GM12865 (cell line): ENCODE measurements at places on chromosomes 5 and 9.

DNA sequence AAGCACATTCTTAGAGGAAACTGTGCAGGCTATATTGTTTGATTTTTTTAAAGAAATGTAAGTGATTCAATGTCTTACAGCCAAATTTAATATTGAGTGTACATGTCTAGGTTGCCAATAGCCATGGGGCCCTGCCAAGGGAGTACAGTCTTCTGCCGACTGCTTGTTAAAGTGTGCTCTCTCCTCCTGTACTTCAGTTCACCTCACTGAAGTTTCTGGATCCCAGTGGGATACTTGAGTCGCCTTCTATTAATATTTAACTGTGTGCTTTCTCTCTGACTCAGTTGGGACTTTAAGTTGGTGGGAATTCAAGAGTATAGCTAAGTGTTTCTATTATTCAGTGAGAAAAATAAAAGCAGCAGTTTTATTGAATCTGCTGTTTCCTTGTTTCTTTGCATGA, 44.5 kb upstream of the C5orf47 start:
- no peak for DNase-seq

GRCh38 chr5:141647851-141648250, 3.4 kb downstream of the FCHSD1 start:
- no peak for DNase-seq

DNA sequence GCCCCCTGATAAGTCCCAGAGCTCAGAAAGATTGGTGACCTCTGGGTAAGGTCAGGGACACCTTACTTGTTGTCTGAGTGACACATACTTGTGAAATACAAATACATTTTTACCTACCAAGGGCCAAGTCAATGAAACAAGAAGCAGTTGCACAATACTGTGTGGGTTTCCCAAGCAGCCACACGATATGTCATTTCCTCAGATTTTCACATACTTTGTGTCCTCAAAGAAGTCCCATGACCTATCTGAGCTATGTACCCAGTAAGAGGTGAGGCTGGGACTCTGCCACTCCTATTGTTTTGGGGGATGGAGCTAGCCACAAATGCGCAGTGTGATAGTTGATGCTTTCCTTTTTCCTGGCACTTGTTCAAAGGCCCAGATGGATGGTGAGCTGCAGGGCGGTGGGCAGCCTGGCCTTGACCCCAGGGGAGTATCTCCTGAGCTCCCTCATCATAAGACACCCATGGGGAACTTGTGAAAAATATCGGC, 4.8 kb upstream of the SLC25A51 start:
- no peak for DNase-seq

DNA sequence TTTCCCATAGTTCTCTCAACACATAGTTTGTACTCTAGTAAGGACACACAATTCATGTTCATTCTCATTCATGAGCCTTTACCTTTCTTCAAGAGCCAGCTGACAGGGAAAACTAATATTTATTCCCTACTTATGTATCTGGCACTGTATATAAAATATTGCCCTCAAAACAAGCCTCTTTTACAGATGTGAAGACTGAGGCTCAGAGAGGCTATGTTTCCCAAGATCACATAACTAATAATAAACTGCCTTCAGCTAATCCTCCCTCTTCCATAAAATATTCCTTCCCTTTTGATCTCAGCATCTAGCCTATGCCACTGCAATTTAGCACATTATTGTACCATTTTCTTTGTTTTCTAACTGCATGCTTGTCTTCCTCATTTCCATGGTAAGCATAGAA, 18.2 kb downstream of the ALDOB start:
- no peak for DNase-seq

GRCh38 chr5:138752951-138753793, at the start of gene CTNNA1:
CTNNA1 (plus strand) TSS chr5:138753425; CDS start chr5:138781925, 28,500 bp downstream.
- DNase-seq, result peak; percentile 78

DNA sequence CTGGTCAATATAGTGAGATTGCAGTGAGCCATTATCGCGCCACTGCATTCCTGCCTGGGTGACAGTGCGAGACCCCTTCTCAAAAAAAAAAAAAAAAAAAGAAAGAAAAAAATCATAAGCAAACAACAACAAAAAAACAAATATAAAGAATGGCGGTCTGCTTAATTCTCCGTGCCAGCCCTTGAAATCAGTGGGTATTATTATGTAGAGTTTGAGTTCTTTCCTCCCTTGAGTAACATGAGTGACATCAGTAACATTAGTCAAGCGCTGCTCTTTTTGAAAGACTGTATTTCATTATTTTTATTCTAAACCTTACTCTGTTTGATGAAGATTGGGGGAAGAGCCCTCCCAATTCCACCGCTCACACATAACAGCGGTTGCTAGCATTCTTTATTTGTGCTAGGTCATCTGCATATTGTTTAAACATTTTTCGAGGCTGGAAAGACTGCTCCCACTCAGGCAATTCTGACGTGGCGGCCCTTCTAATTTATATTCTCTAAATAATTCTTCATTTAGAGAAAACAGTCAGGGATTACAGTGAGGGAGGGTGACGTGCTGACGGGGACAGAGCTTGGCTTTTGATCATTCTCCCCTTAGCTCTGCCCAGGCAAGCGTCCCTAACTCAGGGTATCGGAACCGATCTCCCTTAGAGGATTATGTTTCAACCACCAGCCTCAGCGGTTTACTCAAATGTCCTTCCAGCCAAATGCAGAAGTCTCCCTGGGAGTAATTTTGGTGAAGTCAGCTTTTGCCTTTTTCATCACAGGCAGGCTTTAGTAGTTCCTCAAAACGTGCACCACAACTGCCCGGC, 860 bp upstream of the MARCHF6 start:
- DNase-seq, result no peak

- DNase-seq, result no peak
Observed at GRCh38 chr9:102974530-102974929, 20.6 kb upstream of the CYLC2 start.

DNA sequence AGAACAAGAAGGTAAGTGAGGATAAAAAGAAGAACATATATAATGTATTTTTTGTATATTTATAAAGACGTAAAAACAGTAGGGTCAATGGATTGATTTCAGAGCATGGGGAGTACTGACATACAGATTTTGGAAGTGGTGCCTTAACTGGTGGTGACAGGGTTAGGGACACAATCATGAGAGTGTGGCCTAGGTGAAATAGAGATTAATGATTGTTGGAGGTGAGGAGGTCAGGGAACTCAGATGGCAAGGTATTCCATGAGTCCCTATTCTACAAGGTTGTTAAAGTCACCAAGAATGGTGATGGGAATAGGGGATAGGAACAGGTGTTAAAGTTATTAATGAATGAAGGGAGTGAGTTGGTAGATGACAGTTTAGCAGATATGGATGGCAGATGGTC, 210.8 kb downstream of the SEMA6A start:
- DNase-seq, result no peak

DNA sequence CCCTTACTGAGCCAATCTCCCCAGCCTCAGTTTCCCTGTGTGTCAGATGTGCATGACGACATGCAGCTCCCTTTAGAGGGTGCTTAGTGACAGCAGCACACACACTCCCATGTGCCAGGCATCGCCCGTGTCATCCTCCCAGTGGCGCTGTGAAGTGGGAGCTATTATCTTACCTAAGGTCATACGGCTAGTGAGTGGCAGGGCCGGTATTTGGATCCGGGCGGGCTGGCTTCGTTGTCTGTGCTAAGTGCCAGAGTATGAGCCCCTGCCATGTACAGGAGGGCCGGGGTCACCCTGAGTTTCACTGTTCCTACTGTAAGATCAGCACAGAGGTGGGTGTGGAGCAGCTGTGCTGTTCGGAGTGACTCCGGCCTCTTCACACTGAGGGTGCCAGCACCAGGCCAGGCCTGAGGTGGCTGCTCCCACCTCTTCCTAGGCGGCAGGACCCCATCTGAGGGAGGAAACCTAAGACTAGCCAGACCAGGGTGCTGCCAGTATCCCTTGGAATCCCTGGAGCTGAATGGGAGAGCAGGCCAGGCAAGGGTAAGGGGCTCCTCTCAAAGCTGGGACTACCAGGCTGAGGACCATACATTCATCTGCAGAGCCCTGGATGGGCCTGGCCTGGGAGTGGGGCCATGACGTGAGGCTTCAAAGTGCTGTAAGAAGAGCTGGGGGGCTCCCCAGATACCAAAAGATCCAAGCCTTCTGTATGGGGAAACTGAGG, 22.5 kb downstream of the AQP7 start:
- no peak for DNase-seq

DNA sequence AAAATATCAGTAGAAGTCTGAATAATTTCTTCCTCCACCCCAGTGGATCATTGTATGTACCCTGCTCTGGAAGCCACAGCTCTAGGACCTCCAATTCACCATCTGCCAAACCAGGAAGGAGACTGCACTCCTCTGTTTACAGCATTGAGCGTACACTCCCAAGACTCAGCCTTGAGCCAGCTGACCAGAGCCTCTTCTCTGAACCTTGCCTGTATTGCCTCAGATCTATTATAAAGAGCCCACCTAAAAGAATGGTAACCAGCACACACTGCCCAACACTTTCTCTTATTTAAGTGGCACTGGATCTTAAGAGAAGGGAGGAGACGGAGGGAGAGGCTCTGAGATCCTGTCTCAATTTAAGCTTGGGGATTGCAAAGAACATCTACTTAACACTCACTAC, 217.8 kb upstream of the RASEF start:
- no peak for DNase-seq

DNA sequence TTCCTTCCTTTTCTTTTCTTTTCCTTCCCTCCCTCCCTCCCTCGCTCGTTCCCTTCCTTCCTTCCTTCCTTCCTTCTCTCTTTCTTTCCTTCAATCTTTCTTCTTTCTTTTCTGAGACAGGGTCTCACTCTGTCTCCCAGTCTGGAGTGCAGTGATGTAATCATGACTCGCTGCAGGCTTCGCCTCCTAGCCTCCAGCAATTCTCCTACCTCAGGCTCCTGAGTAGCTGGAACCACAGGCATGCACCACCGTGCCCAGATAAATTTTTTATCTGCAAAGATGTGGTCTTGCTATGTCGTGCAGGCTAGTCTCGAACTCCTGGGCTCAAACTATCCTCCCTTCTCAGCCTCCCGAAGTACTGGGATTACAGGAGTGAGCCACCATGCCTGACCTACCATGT, 81.4 kb downstream of the SPATA31C2 start:
- DNase-seq, result no peak

DNA sequence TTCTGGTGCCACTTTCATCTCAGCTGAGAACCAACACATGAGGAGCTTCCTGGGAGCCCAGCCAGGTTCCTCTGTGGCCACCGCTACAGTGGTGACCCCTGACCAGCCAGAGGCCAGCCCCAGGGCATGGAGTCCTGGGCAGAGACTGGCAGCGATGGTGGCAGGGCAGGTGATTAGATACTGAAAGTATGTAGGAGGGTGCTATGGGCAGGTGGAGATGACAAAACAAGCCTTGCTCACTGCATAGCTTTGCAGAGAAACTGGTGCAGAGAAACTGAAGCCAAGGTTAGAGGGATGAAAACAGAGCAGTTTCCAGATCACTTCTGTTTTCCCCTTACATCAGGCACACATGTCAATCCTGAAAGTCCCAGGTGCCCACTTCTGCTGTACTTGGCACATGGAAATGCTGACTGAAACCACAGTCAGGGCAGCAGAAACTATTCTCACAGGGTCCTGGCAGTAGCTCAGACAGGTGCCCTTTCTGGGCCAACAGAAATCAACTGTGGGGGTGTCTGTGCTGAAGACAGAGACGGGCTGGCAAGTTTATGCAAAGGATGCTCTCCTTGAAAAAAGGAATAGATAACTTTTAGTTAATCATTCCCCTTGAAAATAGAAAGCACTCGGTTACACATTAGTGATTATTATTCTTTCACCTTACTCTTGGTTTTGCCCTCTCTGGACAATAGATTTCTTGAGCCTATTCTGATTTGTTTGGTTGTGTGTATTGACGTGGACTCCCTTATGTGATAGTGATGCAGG, 90.3 kb downstream of the ANKRD55 start:
- DNase-seq, result peak; percentile 84
